ENCODE measurements at places on chromosomes 7 and 10.

DNA sequence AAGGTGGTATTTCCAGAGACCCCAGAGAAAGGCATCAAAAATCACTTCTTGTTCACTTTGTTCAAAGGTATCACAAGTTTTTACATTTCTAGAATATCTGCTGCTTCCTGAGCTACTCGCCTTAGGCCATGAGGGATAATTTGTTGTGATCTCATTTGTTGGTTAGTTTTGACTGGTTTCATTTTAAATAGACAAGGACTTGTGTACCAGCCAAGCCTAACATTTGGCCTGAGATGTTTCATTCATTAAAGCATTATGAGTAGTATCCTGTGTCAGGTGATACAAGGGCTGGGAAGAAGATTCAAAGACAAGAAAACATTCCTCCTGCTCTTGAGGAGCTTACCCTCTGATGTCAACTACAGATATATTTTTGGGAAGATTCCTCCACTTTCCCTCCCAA, 170.3 kb upstream of the FAM171A1 start:
- DNase-seq = no peak

GRCh38 chr10:75651417-75651816, 220.0 kb downstream of the LRMDA start:
- DNase-seq = no peak

- DNase-seq = no peak
Observed at GRCh38 chr10:125549653-125550052, 133.3 kb downstream of the TEX36 start.

DNA sequence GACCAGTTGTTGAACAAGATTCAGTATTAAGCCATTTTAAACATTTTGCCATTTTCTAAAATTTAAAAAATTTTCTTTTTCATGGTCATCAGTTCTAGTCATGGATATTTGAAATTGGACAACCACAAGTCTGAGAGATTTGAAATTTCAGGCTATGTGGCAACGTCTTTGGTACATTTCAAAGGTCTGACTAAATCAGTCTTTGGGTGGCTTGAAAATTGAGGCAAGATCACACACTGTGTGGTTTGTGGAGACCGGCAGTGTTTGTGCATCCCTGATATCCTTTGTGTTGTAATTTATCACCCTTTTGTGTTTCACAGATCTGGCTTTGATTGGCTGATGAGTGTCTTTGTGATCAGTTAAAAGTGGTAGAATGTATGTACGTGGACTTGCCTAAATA, 35.7 kb downstream of the CCAR1 start:
- no peak for DNase-seq

DNA sequence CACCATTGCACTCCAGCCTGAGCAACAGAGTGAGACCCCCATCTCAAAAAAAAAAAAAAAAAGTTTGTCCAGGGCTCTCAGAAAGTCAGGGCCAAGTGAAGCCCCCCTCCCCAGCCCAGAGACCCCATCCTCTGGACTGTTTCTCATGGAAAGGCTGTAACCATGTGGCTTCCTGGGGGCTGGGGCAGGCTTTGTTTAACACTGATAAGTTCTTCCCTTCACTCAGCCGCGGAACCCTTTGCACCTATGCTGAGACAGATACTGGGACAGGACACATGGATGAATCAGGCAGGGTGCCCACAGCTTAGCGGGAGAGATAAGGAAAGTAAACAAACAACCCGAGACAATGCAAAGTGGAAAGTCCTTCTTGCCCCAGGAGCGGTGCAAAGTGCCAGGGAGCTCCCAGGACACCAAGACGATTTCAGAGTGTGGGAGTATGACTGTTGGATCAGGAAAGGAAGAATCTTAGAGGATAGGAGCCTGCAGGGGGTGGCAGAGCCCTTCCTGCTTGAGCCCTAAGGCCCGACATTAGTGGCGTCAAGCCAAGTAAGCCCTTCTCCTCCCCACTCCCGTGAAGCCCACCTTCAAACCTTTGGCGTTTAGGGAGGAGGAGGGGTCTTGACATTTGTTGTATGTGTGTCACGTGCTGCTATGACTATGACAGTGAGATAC, 11.6 kb downstream of the MLXIPL start:
- no peak for DNase-seq

DNA sequence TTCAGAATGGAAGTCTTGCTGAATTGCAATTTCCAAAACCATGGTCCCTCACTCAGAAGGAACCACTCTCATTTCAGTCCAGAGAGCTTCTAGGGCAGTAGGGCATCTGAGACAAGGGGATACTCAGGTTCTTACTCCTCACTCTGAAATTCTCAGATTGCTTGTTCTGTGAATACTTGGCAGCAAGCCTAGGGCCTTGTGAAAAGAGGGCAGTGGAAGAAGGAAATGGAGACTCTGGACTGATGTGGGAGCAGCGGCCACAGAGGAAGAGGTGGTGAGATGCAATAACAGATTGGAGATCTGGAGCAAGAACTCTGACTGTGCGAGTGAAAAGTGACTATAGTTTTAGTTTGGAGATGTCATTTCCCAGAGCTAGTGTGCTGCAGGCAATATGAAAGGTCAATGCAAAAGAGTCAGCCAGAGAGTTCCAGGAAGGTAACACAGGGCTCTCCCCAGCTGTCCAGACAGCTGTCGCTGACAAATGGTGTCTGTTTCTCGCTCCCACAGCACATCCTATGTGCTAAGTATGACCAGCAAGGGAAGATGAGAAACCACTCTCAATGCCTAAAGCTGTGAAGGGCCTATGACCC, 291.6 kb upstream of the KIAA1217 start:
- no peak for DNase-seq

DNA sequence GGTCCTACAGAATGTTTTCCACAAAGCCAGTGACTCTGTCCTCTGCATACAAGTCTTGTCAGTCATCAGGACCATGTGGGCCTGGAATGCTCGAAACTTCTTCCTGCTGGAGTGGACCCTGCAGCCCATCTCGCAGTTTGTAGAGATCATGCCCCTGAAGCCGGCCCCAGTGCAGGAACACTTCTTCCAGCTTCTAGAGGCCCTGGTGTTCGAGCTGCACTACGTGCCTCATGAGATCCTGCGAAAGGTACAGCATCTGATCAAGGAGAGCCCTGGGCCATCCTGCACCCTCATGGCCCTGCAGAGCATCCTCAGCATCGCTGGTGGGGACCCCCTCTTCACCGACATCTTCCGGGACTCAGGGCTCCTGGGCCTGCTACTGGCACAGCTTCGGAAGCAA, 46.5 kb downstream of the WDFY4 start:
- no peak for DNase-seq

- no peak for DNase-seq
Observed at GRCh38 chr7:20352573-20353306, 22.0 kb downstream of the ITGB8 start.

GRCh38 chr10:52782554-52782953, 10.0 kb upstream of the MBL2 start:
- no peak for DNase-seq

GRCh38 chr10:109972372-109973001, 35.3 kb upstream of the ADD3 start:
- no peak for DNase-seq

DNA sequence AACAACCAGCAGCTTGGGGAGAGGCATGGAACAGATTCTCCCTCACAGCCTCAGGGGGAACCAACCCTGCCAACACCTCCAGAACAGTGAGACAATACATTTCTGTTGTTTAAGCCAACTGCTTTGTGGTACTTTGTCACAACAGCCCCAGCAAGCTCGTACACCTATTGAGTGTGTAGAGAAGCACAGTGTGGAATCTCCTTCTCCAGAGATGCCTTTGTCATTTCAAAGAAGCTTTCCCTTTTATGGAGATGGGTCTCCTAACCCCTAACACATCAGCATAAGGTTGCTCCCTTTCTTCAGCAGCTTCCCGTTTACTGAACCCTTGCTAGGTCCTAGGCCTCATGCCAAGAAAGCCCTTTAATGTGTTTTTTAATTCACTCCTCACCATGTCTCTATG, 60.7 kb upstream of the AGK start:
- no peak for DNase-seq

GRCh38 chr10:77649333-77650331, 12.0 kb upstream of the KCNMA1 start:
- no peak for DNase-seq

DNA sequence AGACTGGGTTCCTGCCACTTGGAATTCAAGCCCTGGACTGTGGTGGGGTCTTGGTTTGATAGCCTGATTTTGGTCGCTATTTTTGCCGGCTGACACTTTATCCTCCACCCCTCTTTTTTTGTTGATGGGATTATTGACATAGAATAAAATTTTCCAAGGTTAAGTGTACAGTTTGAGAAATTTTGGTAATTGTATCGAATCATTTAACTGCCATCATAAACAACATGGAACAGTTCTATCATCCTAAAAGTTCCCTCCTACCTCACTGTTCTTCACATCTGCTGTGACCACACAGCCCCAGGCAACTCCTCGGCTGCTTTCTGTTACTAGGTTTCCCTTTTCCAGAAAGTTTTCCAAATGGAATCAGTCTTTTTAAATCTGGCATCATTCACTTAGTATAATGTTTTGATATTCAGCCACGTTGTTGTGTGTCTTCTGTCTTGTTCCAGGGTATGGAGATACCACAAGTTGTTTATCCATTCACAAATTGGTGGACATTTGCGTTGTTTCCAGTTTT, 50.6 kb upstream of the STEAP1B start:
- no peak for DNase-seq

- DNase-seq = no peak
Observed at GRCh38 chr7:24141874-24142509, 142.0 kb upstream of the NPY start.

Data from progenitor cell of endocrine pancreas (in vitro differentiated cells).